ENCODE measurements at places on chromosomes 6 and 20. TPM values are rescaled to one million over a fixed set of nuclear protein-coding genes. Genes with fewer than 3 reads are reported as not detected.

DNA sequence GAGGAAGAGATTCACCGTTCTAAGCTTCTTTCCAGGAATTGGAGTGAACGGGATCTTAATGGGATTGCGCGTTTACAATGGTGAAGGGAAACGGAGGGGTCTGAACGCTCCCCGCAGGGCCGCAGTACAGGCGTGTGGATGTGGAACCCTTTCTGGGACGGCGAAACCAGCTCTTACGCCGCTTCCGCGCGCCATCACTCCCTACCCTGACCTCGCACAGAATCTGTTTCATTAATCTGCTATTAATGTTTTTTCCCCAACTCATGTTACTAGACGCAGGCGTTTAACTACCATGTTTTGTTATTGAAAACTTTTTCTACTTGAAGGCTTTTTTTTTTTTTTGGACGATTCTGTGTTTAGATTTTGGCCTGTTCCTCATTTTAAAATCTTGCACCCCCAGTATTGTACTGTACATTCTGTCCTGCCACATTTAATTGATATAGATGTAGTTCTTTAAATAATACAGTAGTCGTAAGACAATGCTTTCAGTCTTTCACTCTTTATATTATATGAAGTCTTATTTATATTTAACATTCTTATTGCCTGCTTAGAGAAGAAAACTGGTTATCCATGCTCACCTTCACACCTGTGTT, 696 bp upstream of the SUPT3H start:
- H3K36me3 ChIP-seq = peaks cover 4% of the 10 kb centered on the region
- peaks cover 24% of the 10 kb centered on the region for H3K4me1 ChIP-seq
- no peaks in the 10 kb centered on the region for H3K27me3 ChIP-seq
- DNase-seq = no peak

- peaks cover 2% of the 10 kb centered on the region for H3K4me1 ChIP-seq
- no peak overlapping the region for H3K4me3 ChIP-seq
- H3K36me3 ChIP-seq = no peaks in the 10 kb centered on the region
- no peak overlapping the region for H3K27ac ChIP-seq
- peaks cover 31% of the 10 kb centered on the region for H3K27me3 ChIP-seq
Observed at GRCh38 chr20:46179862-46180261, 61.7 kb downstream of the CD40 start.

GRCh38 chr6:111997853-111998208, 56.1 kb upstream of the CCN6 start:
- no peak overlapping the region for H3K27ac ChIP-seq
- peaks cover 44% of the 10 kb centered on the region for H3K4me1 ChIP-seq
- no peak overlapping the region for H3K4me3 ChIP-seq
- H3K36me3 ChIP-seq = no peaks in the 10 kb centered on the region
- no peak for DNase-seq
- H3K27me3 ChIP-seq = no peaks in the 10 kb centered on the region

DNA sequence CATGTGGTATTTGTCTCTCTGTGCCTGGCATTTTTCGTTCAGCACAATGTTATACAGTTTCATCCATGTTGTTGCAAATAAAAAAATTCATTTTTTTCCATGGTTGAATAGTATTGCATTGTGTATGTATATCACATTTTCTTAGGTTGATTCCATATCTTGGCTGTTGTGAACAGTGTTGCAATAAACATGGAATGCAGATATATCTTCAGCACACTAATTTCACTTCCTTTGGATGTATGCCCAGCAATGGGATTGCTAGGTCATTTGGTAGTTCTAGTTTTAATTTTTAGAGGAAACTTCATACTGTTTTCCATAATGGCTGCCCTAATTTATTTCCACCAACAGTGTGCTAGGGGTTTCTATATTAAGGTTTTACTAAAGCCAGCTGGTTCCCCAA, 52.6 kb downstream of the GFRAL start:
- H3K27ac ChIP-seq = no peak overlapping the region
- H3K27me3 ChIP-seq = no peaks in the 10 kb centered on the region
- H3K4me1 ChIP-seq = no peaks in the 10 kb centered on the region
- no peak for DNase-seq

DNA sequence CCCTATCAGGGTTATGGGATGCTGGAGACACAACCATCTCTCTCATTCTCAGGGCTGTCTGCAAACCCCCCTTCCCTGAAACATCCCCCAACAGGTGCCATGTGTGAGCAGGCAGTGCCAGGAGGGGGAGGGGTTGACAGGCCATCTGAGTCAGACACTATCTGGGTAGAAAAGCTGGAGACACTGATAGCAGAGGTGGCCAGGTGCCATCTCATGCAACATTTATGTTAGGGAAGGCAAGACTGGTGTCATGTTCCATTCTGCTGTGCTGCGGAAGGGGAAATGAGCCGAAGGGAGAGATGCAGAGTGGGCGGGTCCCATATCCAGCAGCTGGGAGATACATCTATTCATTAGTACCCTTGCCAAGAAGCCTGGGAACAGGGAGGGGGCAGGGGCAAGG, 3.5 kb downstream of the LHFPL5 start:
- peaks cover 2% of the 10 kb centered on the region for H3K4me1 ChIP-seq
- no peak overlapping the region for H3K4me3 ChIP-seq
- no peak overlapping the region for H3K27ac ChIP-seq
- H3K27me3 ChIP-seq = peaks cover 24% of the 10 kb centered on the region
- DNase-seq = no peak
- no peaks in the 10 kb centered on the region for H3K36me3 ChIP-seq

The RSPO4 gene
- not detected for total RNA-seq

The MUCL3 gene
- not detected for total RNA-seq
